ENCODE measurements at places on chromosomes 13 and 19.

DNA sequence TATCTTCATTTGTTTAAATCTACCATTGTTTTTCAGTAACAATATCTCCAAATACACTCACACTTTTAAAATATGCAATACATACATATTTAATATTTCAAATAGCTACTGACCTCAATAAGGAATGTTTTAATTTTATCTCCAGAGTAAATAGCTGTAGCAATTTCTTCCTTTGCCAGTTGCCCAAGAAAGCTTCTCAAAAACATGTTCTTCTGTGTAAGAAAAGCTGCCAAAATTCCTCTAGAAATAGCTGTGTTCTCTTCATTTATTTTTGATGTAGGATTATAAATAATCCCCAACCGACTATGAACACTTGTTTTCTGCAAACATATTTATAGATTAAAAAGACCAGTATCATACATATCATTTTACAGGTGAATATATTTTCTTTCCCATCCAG is 150.5 kb downstream of the UGGT2 start:
- H3K27me3 ChIP-seq: no peaks in the 10 kb centered on the region
- H3K36me3 ChIP-seq: no peaks in the 10 kb centered on the region
- H3K27ac ChIP-seq: no peak overlapping the region

GRCh38 chr13:105611424-105611823 is 924.0 kb downstream of the EFNB2 start:
- H3K27me3 ChIP-seq: no peaks in the 10 kb centered on the region
- no peaks in the 10 kb centered on the region for H3K4me1 ChIP-seq
- no peak overlapping the region for H3K27ac ChIP-seq
- no peak overlapping the region for H3K4me3 ChIP-seq
- H3K36me3 ChIP-seq: no peaks in the 10 kb centered on the region

- H3K27me3 ChIP-seq: no peaks in the 10 kb centered on the region
- peaks cover 8% of the 10 kb centered on the region for H3K4me1 ChIP-seq
- DNase-seq: no peak
- H3K4me3 ChIP-seq: peak within 1 kb of the TSS; percentile 67
- H3K27ac ChIP-seq: peak within 1 kb of the TSS; percentile 88
These were observed at the start of gene PRR12 for GRCh38 chr19:49590971-49591730. Gene PRR12, plus strand, starts transcription at chr19:49591182. Its CDS starts 473 bp downstream, at chr19:49591655.

DNA sequence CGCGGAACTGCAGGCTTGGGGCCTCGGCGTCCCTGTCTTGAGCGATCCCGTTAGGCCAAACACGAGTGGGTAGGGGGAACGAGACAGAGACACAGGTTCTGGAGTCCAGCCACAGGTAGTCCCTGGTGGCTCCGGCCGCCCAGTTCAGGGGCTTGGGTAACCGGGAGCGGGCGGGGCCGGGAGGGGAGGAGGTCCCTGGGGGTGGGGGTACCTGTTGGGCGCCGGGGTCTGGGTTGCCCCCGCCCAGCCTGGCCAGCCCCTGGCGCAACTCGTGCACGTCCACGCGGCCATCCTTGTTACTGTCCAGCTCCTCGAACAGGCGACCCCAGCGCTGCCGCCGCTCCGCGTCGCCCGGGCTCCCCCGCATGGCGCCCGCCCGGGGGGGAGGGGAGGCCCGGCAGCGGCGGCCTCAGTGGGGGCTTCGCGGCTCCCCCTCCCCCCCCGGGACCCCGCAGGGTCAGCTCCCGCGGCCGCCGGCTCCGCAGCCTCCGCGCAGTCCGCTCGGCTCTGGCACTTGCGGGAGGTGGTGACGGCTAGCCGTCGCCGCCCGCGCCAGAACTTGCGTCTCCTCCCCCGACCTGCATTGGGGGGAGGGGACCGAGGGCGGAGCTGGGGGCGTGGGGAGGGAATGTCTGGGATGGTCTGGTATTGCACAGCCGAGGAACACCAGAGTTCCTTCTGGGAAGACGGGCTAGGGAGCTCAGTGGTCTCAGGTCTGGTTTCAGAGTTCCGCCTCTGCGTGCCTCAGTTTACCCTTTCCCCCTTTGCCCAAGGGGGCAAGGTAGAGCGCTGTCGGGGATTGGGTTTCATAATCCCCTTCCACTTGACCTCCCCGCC is at the start of gene SLC25A23:
Gene SLC25A23 (minus strand): TSS at position 531 of the 837 bp plus-strand sequence. CDS start 164 bp downstream, at position 367.
- H3K36me3 ChIP-seq: peaks cover 4% of the 10 kb centered on the region
- peak; percentile 17 for DNase-seq
- no peaks in the 10 kb centered on the region for H3K27me3 ChIP-seq
- H3K4me3 ChIP-seq: peak within 1 kb of the TSS; percentile 81
- peaks cover 3% of the 10 kb centered on the region for H3K4me1 ChIP-seq

GRCh38 chr19:45715139-45715538 is 15.6 kb downstream of the FBXO46 start:
- H3K27me3 ChIP-seq: no peaks in the 10 kb centered on the region
- peaks cover 15% of the 10 kb centered on the region for H3K4me1 ChIP-seq
- no peak for DNase-seq
- no peaks in the 10 kb centered on the region for H3K36me3 ChIP-seq
- no peak overlapping the region for H3K27ac ChIP-seq

GRCh38 chr13:93118081-93118615 is 108.5 kb upstream of the GPC6 start:
- DNase-seq: no peak
- no peaks in the 10 kb centered on the region for H3K4me1 ChIP-seq
- H3K27me3 ChIP-seq: no peaks in the 10 kb centered on the region
- no peaks in the 10 kb centered on the region for H3K36me3 ChIP-seq
- H3K27ac ChIP-seq: no peak overlapping the region

DNA sequence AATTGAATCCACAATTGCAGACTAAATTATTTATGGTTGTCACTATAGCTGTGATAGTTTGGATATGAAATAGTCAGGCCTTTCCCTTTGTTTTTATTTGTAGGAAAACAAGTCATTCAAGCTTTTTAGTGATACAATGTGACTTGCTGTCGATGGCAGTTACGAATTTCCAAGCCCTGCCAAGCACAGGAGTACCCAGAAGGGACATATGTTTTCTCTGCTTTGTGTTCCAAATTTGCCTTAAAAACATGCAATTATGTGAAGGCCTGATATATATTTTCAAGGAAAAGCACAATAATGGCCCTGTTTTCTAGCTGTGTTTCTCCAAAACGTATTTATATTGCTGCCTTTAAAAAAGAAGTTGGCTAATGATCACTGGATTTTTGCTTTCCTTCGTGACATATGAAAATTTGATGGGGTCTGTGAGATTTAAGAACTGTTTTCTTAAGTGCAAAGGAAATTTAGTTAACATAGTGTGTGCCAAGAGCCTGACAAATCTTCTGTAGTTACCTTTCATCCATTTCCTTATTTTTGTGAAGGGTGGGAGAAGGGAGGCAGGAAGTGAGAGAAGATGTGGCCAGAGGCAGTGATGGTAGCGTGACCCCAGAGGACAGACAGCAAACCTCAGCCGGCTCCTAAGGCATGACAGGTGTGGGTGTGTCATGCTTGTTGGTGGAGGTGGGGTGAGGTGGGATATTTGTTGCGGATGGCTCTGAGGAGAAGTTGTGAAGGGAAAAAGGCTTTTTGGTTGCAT is 79.6 kb downstream of the TEX26 start:
- H3K27me3 ChIP-seq: no peaks in the 10 kb centered on the region
- H3K4me3 ChIP-seq: no peak overlapping the region
- no peak overlapping the region for H3K27ac ChIP-seq

DNA sequence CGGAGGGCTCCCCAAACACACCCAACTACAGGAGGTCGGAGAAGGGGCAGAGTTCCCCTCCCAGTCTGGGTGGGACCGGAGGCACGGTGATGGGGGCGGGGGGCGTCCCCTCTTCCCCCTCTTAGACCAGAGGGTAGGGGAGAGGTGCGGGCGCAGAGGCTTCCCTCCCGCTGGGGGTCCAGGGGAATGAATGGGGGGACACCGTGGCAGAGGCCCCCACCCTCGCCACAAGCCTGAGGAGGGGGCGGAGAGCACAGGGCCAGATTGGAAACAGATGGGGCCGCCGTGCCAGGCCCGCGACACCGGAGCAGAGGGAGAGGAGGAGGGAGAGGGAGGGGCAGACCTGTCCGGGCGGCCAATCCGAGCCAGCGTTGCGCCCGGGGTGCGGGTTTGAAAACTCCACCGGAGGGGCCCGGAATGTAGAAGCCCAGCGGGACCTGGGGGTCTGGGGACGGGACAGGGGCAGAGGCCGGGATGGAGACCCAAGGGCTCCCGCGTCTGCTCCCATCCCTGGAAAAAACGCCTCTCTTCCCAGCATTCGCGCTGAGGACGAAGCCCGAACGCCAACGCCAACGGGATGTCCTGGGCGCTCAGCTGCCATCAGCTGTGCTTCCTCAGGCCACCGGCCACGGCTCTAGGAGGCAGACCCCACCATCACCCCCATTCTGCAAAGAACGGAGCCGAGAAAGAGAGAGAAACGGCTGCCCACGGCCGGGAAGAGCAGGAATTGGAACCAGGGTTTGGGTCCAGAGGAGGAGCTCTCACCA is 46.8 kb downstream of the PTPRS start:
- H3K36me3 ChIP-seq: no peaks in the 10 kb centered on the region
- DNase-seq: no peak
- peak overlapping the region; percentile 66 for H3K27ac ChIP-seq
- no peaks in the 10 kb centered on the region for H3K4me1 ChIP-seq
- H3K27me3 ChIP-seq: no peaks in the 10 kb centered on the region
- peak overlapping the region; percentile 75 for H3K4me3 ChIP-seq
